Stimulated activated CD8-positive, alpha-beta memory T cell treated with anti-CD3 and anti-CD28 coated beads, Interleukin-7, amount 100 ng/mL, for 1 hour (primary cell): ENCODE measurements at places on chromosomes 16 and 17.

DNA sequence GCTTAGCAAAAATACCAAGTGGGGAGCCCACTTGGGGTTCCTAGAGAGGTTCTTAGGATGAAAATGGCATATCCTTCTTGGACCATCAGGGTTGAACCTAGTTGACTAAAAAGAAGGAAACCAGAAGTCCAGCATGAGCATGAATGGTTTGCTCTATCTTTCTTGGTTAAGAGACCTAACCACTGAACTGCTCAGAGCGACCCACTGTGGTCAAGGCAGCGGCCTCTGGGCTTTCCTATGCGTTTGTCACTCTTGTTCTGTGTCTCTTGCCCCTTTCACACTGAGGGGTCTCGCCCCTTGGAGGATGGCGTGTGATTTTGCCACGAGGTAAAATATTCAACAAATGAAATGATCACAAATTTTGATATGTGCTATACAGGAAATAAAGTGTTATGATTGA, 526 bp upstream of the BORCS6 start:
- no peak for DNase-seq

DNA sequence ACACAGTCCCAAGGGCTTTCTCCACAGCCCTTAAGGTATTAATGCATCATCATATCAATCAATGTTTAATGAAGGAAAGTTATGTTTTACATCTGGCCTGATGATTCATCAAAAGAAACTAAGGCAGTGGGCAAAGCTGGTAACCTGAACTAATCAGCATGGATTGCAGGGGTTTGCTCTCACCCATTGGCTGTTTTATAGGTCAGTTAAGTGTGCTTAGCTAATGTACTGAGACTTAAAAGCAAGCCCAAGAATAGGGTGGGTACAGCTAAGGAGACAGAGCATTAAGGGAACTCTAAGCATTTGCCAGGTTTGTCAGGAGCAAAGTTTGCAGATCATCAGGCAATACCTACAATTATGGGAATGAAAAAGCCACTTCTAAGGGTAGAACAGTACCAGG, 1247.6 kb downstream of the CDH8 start:
- no peak for DNase-seq

- no peak for DNase-seq
These were observed 2.6 kb downstream of the ABR start for GRCh38 chr17:1177016-1177700.

- DNase-seq = no peak
These were observed 14.2 kb downstream of the CDRT4 start for GRCh38 chr17:15453246-15453645.

DNA sequence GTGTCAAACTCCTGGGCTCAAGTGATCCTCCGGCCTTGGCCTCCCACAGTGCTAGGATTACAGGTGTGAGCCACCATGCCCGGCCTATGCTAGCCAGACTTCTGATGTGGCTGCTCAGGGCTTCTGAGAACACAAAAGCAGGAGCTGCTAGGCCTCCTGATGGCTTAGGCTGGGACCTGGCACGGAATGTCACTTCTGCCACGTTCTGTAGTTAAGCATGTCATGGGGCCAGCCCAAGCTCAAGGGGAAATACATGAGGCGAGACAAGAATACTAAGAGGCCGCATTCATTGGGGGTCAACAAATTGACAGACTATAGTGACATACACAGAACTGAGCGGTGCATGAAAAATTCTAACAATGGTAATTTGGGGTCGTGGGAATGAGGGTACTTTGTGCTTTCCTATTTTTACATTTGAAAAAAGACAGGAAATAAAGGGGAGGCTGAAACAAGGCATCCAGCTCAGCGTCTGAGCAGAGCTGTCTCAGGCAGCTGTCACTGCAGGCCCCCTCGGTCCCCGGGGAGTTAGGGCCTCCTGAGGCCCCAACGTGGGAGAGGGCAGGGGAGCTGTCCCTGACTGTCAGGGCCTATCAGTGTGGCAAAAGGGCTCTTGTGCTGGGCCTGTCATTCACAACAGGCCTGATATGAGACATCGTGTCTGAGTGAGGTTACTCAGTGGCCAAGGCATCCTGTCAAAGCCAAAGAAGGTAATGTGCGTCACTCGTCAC, 26.4 kb downstream of the CFAP20 start:
- DNase-seq = no peak

- DNase-seq = no peak
These were observed 3.4 kb downstream of the MAPK8IP3 start for GRCh38 chr16:1709356-1709755.

DNA sequence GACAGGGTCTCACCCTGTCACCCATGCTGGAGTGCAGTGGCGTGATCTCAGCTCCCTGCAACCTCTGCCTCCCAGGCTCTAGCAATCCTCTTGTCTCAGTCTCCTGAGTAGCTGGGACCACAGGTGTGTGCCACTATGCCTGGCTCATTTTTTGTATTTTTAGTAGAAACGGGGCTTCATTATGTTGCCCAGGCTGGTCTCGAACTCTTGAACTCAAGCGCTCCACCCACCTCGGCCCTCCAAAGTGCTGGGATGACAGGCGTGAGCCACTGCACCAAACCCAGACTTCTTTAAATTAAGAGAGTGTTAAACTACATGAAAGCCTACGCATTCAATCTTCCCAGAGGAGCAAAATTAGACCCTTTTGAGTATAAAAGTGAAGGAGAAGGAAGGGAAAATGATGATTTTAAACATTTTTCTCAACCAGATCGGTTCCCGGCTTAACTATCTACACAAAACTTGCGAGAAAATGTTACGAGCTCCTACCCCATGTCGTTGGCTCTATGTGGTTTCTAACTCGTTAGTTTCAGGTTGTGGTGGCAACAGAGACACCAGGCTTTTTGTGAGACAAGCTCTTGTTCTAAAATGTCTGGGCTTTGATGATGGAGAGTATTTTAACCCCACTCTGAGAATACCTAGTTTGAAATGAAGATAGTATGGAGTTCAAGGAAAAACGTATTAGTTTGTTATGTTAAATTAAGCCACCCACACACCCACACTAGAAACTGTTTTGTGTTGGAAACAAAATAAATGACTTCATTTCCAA, 26.3 kb downstream of the STAT5B start:
- DNase-seq = no peak

GRCh38 chr16:2366660-2367309, 26.3 kb upstream of the ABCA3 start:
- no peak for DNase-seq

DNA sequence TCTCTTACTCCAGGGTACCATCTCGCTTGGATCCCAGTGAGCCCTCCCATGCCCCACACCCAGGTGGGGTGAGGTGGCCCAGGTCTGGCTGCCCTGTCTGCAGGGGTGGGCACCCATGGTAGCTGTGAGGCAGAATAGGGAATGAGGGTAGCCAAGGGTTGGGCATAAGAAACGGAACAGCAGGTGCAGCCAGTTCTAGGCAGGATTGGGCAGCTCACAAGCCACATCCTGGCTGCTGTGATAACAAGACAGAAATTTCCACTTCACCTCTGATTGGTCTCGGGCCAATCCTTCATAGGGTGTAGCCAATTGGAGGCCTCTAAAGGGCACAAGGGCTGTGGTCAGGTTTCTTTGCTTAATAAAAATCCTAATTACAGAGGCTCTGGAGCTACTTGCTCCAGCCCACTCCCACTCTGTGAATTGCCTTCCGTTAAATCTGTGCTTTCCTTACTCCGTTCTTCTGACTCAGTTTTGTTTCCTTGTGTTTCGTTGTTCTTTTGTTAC, 1.5 kb upstream of the ARHGDIG start:
- no peak for DNase-seq

GRCh38 chr17:78506454-78507309, 70.5 kb downstream of the DNAH17 start:
- no peak for DNase-seq

- DNase-seq = no peak
These were observed 68.4 kb downstream of the NOG start for GRCh38 chr17:56661906-56662305.

DNA sequence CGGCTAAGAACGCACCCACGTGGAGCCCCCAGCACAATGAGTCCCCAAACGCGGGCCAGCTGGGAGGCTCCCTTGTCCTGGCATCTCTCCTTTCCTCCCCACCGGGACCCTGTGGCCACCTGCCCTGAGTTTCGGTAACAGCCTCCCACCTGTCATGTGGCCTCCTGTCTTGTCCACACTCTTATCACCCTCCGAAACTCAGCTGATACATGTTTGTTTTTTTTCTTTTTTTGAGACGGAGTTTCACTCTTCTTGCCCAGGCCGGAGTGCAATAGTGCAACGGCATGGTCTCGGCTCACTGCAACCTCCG, 105.7 kb upstream of the CREBBP start:
- no peak for DNase-seq

DNA sequence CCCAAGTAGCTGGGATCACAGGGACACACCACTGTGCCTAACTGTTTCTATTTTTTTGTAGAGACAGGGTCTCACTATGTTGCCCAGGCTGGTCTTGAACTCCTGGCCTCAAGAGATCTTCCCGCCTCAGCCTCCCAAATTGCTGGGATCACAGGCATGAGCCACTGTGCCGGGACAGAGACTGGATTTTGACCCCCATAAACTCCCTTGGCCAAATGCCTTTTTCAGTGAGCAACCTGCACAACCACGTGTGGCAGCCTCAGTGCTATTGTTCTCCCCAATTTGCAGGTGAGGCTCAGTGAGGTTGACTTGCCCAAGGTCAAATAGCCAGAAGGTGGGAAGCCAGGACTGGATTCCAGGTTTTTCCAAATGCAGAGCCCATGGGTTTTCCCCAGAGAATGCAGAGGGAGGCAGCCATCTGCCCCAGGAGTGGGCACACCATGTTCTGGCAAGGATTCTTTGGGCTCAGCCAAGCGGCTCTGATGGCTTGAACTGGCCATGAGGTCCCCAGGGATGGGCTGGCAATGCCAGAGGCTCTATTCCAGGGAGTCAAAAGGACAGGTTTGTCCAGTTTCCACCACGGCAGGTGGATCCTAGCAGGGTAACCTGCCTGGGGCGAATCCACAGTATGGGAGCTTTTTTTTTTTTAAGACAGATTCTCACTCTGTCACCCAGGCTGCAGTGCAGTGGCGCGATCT, 1.8 kb downstream of the IL27 start:
- no peak for DNase-seq

DNA sequence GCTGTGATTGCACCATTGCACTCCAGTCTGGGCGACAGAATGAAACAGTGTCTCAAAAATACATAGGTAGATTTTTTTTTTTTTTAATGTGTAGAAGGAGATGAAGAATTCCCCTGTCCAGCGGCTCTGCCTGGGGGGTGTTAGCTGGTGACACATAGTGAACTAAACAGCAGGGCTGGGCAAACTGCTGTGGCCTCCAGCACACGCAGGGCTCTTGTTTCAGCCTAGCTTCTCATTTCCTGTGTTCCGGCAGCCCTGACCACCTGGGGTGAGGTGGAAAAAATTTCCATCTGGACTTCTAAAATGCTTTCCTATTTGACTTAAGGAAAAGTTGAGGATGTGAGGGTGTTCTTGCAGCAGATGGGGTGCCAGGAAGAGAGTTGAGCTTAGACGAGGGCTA, 33.3 kb upstream of the RGS9 start:
- no peak for DNase-seq

- DNase-seq = no peak
These were observed 31.5 kb downstream of the QPRT start for GRCh38 chr16:29710227-29711219.

DNA sequence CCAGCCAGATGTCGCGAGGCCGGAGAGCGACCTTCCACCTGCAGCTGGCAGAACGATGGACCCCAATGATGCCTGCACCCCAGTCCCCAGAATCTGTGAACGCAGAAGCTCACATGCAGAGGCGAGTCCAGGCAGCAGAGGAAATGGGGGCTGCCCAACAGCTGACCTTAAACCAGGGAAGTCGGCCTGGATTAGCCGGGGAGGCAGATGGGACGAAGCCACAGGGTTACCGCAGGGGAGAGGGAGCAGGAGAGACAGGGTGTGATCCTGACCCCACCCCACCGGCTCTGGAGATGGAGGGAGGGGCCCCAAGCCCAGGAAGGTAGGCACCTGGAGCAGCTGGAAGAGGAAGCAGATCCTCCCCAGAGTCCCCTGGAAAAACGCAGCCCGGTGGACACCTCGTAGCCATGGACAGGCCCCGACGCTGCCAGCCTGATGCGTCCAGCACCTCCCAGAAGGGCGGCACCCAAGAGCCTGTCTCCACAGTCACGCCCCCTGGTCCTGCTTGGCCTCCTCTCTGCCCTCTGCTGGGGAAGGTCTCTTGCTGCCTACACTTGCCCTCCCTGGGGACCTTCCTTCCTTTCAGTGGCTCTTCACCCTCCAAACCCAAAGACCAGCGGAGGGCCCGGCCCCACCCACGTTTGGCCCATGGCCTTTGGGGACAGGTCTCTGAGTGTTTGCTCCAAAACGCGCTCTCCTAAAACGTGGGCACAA, 37.3 kb downstream of the PIEZO1 start:
- no peak for DNase-seq

GRCh38 chr17:57021226-57021940, 43.5 kb downstream of the SCPEP1 start:
- DNase-seq = no peak

DNA sequence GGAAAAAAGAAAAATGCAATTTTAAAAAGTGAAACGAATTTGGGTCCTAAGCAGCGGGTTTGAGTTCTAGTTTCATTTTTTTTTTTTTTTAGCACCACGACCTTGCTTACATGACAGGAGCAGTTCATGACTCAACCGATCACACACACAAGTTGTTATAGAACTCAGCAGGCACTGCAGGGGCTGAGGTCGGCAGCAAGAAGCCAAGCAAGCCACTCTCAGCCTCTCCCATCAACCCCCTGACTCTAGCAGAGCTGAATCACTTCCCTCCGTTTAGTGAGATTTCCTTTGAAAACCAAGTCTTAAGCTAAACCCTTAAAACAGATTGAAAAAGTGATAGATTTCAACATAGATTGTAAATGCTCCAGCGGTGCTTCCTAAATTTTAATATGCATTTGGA, 520.8 kb downstream of the HAPSTR1 start:
- no peak for DNase-seq

DNA sequence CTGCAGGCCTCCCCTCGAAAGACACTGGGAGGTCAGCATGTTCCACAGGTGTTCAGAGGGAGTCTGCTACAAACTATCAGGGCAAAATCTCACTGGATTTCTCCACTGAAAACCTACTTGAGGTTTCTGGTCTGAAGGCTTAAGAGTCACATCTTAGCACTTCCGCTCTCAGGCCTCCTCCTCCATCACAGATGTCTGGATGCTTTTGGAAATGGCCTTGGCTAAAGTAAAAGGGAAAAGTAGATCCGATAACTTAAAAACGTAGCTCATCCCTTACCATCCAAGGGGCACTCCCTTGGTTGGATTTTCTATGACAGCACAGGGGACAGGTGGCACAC, 14.4 kb downstream of the GINS2 start:
- no peak for DNase-seq

GRCh38 chr16:67989322-67990017, 9.2 kb upstream of the DPEP3 start:
- DNase-seq = no peak
